ENCODE measurements at places on chromosomes 1 and 21.

DNA sequence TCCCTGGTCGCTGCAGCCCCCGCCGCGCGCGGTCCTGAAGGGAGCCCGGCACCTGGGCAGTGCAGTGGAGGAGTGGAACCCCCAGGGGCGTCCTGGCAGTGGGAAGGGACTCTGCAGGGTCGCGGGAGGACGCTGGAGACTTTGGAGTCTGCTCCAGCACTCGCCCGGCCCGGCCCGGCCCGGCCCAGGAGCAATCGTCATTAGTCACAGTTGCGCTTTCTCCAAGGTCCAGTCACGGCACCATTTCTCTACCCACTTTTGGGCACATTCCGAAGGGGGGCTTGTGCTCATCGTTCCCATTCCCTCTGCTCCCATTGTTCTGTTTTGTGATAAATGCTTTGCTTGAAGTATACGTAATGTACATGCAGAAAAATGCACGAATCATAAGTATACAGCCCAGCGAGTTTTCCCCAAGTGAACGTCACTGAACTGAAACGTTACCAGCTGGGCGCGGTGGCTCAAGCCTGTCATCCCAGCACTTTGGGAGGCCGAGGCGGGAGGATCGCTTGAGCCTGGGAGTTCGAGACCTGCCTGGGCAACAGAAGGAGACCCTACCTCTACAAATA, 999 bp downstream of the THAP3 start:
- DNase-seq: no peak

- peak; percentile 39 for DNase-seq
Measured at GRCh38 chr1:9340172-9340854, 47.6 kb downstream of the SPSB1 start.

DNA sequence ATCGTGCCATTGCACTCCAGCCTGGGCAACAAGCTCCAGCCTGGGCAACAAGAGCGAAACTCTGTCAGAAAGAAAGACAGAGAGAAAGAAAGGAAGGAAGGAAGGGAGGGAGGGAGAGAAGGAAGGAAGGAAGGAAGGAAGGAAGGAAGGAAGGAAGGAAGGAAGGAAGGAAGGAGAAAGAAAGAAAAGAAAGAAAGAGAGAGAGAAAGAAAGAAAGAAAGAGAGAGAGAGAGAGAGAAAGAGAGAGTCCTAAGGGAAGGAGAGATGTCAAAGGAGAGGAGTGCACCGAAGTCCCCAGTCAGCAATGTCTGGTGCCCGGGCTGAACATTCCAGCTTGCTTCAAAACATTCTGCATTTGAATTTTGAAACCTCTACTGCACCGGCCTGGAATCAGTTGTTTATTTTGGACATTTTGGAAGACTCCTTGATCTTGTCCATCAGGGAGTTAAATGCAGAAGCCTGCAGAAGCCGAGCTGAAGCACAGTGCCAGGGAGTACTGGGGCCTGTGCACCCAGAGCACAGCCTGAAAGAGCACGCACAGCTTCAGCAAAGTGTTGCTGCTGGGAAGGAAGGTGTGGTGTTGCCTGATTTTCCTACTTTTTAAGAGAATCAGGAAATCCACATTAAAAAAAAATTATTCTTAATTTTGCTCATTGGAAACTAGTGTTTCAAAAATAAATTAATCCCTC, 3.7 kb upstream of the IGSF3 start:
- no peak for DNase-seq

DNA sequence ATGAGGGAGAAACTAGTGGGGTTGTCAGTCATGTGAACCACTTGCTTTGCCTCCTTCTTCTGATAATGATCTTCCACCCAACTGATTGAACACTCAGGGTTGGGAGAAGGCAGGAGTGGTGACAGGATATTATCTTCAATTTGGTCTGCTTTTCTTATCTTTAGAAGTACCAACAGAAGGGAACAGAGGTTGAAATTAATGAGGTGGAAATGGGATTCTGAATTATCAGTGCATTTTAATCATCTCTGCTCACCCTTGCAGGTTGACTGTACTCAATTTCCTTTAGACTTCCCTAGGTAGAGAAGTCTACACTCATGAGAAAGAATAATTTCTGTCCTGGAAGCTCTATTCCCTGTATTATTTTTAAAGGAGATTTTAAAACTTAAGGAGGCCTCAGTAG, 19.9 kb upstream of the PTPN14 start:
- no peak for DNase-seq

GRCh38 chr1:2306151-2306978, 78.2 kb downstream of the SKI start:
- no peak for DNase-seq

GRCh38 chr1:44947063-44947773, 39.2 kb downstream of the EIF2B3 start:
- no peak for DNase-seq

DNA sequence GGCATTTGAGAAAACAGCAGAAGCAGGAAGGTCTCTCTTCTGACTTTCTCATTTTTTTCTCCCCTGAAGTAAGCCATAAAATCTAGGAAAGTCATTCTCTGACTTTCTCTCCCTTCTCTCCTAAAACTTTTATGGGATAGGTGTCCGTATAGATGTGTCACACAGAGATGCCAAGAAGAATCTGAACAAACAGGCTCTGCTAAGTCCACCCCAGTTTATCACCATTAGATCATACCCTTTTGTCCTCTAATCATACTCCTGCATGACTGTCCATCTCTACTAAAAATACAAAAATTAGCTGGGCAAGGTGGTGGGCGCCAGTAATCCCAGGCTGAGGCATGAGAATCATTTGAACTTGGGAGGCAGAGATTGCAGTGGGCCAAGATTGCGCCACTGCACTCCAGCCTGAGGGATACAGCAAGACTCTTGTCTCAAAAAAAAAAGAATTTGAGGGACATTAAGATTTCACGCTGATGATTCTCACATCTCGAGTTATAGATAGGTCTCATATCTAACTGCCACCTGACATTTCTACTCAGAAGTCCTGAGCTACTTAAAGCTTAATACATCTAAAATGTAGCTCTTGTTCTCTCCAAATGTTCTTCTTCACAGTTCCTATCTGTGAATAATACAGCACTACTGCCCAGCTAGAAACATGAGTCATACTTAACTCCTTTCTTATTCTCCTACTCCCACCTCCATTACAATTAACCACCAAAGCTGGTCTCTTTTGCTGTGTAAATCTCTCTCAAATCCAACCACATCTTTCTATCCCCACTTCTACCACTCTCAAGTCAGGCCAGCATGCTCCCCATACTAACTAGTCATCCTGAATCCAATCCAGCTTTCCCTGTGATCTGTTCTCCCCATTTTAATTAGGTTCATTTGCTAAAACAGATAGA, 47.7 kb downstream of the ZNF644 start:
- no peak for DNase-seq

DNA sequence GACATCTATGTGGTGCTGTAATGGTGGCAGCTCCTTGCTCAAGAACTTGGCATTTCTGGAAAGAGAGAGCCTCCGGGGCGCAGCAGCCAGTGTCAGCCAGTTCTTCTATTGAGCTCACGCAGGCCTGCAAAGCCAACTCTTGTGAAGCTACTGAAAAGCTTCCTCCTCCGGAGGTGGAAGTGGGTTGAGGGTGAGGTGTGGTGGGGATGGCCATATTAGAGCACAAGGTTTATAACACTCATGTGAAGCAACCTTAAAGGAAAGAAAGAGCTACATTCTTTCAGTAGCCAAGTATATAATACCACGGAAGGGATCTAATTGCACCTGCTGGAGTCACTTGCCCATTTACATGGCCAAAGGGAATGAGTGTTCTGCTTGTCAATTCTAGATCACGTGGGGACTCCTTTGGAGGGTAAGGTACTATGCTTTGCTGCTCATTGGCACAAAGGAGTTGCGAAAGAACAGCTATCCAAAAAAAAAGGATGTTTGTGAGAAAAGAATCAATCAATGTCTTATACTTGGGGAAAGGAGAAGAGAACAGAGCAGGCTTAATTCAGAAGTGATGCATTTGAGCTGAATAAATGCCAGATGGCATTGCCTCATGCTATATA, 18.3 kb upstream of the MAP10 start:
- no peak for DNase-seq

GRCh38 chr1:229252228-229252984, 18.5 kb upstream of the RAB4A start:
- DNase-seq: no peak

DNA sequence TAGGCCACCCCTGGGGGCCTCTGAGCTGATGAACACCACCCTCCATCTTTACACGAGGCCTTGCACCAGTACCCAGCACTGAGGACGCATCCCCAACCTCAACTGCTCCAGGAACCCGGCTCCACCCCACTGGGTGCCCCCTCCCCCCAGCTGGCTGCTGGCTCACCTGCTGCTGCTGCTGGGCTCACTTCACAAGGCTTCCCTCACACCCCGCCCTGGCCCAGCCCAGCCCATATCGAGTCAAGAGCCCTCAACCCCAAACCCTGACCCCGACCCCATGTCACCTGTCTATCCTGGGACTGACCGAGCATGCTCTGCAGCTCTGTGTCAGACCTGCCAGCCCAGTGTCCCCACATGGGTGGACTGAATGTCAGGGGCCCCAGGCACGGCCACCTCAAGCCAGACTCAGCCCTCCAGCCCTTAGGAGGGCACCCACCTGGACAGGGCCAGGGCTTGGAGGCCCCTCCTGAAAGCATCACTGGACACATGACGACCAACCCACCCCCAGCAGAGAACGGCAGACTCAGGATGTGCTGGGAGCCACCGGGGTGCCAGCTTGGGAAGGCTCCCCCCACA, 21.4 kb downstream of the WNT9A start:
- DNase-seq: peak; percentile 37

GRCh38 chr1:172708452-172708851, 49.5 kb downstream of the FASLG start:
- DNase-seq: no peak

DNA sequence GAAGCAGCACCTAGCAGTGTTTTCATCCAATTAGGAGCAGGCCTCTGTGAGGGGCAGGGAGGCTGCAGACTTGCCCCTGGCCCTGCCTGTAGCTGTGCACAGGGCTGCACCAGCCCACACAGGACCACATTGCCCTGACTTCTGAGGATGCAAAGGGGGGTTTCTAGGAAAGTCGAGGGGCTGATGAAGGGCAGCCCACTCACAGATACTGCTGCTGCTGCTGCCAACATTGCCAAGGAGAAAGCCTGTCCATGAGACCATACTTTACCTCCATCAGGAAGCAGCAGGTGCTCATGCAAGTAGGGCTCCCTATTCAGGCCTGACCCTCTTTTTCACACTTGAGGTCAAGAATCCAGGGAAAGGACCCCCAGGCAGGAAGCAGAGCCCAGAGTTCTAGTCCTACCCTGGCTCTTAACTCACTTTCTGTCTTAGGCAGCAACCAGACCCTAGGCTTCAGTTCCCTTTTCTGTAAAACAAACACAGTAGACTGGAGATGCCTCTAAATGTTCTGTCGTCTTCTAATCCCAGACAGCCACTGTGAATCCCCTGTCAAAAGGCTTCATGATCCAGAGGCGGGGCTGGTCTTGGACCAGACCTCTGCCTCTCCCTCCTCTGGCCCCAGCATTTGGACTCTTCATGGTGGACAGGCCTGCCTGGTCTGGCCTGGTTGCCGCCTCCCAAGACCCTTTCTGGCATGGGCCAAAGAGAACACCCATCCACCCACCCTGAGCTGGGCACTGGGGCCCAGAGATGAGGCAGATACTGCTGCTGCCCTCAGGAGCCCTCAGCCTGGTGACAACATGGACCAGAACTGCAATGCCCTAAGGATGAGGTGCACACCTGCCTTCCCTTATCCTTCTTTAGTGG, 120.2 kb downstream of the GLIS1 start:
- no peak for DNase-seq

DNA sequence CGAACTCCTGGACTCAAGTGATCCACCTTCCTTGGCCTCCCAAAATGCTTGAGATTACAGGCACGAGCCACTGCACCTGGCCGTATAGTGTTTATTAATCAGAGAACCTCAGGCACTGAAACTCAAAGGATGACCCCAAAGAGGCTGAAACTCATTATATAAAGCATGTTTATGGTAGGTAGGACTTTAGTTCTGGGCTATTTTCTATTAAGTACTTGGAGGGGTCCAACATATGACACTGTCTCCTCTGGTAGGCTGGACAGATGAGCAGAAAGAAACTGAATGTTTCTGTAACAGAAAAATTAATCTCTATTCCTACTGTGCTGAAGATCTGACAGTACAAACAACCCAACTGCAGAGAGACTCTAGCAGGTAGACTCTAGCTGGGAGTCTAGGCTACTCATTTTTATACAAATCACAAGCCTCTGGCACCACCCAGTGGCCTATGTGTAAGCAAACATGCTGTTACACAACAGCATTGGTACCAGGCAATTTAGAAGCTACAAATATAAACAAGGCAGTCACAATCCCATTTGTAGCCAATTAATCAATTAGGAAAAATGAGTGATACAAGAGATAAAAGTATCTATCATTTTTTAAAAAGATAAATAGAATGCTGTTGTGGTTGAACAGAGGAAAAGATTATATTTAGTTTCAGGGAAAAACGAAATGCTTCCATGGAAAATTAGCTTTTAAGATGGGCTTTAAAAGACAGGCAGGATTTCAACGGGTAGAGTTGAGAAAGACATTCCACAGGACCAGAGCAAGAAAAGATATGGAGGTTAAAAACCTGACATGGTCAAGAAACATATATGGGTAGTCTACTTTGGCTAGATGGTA, 10.4 kb downstream of the DCAF8 start:
- DNase-seq: no peak

GRCh38 chr1:226948480-226948879, 8.4 kb downstream of the COQ8A start:
- no peak for DNase-seq

DNA sequence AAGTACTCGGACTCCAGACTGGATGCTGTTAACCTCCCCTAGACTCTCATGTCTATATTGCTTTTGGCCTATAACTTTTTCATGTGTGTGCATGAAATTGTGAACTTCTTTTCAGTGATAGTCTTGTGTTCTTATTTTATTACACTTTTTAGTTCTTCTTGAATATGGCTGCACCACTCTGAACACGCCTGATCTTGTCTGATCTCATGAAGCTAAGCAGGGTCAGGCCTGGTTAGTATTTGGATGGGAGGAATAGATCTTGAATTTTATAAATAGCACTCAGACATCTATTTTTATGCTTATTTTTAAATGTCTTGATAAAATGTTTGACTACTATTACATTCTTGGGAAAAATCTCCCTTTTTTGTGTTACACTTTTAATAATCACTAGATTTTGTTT, 22.4 kb downstream of the TCP10L start:
- DNase-seq: no peak

DNA sequence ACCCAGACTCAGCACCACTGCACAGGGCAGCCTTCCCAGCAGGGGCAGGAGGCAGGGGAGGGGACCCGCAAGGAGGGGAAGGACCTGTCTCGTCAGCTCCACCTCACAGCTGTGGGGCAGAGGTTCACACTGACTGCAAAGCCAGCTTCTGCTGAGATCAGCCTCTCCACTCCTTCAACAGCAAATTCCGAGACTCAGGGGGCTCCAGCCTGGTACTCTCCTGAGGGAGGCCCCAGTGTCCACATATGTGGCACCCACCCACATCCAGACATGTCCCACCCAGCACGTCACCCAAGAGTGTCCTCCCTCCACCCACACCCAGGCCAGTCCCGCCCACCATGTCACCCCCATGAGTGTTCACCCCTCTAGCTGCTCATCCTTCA, 329.5 kb downstream of the NPHP4 start:
- DNase-seq: no peak

- DNase-seq: no peak
Measured at GRCh38 chr1:214213136-214213535, 67.8 kb upstream of the SMYD2 start.

Measured in Right ventricle myocardium inferior (tissue), 1 donor.